Fibroblast of upper back skin (primary cell): ENCODE measurements at places on chromosomes 1 and 21.

GRCh38 chr21:26169061-26169610 is 1.4 kb downstream of the APP start:
- peak; percentile 61 for DNase-seq

- peak; percentile 68 for DNase-seq
These were observed 754 bp downstream of the PRRC2C start for GRCh38 chr1:171486048-171486519.

DNA sequence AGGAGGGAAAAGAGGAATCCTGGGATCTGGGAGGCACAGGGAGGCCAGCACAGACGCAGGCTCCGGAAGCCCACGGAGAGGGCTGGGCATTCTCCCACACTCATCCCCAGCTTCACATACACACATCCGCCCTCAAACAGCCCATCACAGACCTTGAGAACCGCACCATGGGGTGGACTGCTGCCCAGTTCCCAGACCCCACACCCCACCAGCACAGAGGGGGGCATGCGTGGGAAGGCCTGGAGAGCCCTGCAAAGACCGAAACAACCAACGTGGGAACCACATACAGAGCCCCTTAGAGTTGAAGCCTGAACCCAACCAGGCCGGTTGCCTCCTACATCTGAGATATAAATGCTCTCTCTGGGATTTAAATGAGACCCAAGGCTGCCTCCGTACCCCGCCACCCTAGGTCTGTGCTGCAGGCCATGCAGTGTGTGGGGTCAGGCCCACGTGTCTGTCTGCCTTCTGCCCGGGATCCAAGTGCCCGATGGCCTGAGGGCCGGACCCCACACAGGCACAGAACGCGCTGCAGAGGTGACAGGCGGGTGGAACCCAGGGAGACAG is 126.2 kb upstream of the COL6A1 start:
- no peak for DNase-seq

DNA sequence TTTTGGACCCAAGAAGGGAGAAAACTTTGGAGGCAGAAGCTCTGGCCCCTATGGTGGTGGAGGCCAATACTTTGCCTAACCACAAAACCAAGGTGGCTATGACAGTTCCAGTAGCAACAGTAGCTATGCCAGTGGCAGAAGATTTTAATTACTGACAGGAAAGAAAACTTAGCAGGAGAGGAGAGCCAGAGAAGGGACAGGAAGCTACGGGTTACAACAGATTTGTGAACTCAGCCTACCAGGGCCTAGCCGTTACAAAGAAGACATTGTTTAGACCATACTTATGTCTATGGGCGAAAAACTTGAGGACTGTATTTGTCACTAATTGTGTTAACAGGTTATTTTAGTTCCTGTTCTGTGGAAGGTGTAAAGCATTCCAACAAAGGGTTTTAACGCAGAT is 10.4 kb upstream of the ACOT11 start:
- DNase-seq = no peak

DNA sequence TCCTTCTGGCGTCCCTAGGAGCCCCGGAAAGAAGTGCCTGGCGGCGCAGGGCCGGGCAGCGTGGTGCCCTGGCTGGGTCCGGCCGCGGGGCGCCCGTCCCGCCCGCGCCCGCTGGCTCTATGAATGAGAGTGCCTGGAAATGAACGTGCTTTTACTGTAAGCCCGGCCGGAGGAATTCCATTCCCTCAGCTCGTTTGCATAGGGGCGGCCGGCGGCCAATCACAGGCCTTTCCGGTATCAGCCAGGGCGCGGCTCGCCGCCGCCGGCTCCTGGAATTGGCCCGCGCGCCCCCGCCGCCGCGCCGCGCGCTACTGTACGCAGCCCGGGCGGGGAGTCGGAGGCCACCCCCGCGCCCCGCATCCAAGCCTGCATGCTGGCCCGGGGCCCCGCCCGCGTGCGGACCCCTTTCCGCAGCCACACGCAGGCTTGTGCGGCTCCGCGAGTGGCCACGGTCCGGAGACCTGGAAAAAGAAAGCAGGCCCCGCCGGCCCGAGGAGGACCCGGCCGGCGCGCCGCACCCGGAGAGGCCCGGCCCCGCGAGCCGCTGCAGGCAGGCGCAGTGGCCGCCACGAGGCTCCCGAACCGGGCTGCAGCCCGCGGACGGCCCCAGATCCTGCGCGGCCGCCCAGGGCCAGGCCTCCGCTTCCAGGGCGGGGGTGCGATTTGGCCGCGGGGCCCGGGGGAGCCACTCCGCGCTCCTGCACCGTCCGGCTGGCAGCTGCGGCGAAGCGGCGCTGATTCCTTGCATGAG is 160.4 kb downstream of the RUNX1 start:
- DNase-seq = peak; percentile 97

- peak; percentile 97 for DNase-seq
These were observed 75.7 kb upstream of the KCNJ15 start for GRCh38 chr21:38181096-38181495.

DNA sequence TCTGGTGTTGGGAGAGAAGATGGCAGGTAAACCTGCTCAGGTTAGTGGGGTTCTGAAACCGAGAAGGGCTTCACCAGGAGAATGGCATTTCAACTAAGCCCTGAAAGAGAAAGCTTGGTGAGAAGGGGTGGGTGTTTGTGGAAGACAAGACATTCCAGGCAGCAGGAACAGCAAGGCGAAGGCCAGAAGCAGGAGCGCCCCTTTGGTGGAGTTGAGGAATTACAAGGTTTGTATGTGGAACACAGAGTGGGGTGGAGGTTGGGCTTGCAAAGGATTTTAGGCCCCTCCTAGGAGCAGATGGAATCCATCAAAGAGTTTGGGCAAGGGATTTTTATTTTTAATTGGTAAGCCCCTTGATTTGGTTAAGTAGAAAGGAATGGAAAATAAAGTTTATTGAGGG is 24.8 kb upstream of the ELOA start:
- DNase-seq = peak; percentile 48

GRCh38 chr1:244655186-244655585 is 2.3 kb downstream of the DESI2 start:
- DNase-seq = no peak

- DNase-seq = no peak
These were observed 19.1 kb downstream of the CD84 start for GRCh38 chr1:160560045-160560705.
